ENCODE measurements at places on chromosomes 1 and 21.
A peak's percentile ranks its signal among the peaks of the same experiment; 100 is the strongest.

DNA sequence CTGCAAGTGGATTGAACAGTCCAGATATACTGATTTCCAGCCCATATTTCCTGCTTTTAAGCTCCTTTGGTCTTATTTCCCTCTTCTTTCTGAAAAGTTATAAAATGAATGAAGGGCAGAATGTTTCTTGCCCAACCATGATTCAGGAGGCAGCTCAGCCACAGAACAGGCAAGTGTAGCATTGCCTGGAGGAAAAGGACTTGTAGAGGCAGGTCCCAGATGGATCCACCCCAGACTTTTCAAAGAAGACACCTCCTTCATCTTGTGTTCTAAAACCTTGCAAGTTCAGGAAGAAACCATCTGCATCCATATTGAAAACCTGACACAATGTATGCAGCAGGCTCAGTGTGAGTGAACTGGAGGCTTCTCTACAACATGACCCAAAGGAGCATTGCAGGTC, at the start of gene CLCA2:
Gene CLCA2 (plus strand): TSS at position 299 of the 400 bp plus-strand sequence. CDS start 77 bp downstream, at position 376.
- H3K27ac ChIP-seq, result no peak within 1 kb of the TSS
- no peak within 1 kb of the TSS for H3K4me3 ChIP-seq
- no peaks in the 10 kb centered on the region for H3K27me3 ChIP-seq
- peaks cover 14% of the 10 kb centered on the region for H3K4me1 ChIP-seq

- H3K27ac ChIP-seq, result peak overlapping the region; percentile 15
- no peaks in the 10 kb centered on the region for H3K36me3 ChIP-seq
- H3K4me3 ChIP-seq, result no peak overlapping the region
These were observed 3.6 kb upstream of the SERBP1 start for GRCh38 chr1:67433837-67434236.

- H3K27ac ChIP-seq, result no peak overlapping the region
- no peak for DNase-seq
- no peak overlapping the region for H3K4me3 ChIP-seq
These were observed 100.0 kb upstream of the EDEM3 start for GRCh38 chr1:184854496-184855140.

- H3K27ac ChIP-seq, result no peak overlapping the region
- no peaks in the 10 kb centered on the region for H3K27me3 ChIP-seq
- DNase-seq, result no peak
- H3K36me3 ChIP-seq, result no peaks in the 10 kb centered on the region
- peaks cover 6% of the 10 kb centered on the region for H3K4me1 ChIP-seq
These were observed 9.0 kb downstream of the MYOM3 start for GRCh38 chr1:24102961-24103360.

- no peak overlapping the region for H3K4me3 ChIP-seq
- H3K27ac ChIP-seq, result no peak overlapping the region
- H3K27me3 ChIP-seq, result peaks cover 19% of the 10 kb centered on the region
- no peaks in the 10 kb centered on the region for H3K36me3 ChIP-seq
- H3K4me1 ChIP-seq, result no peaks in the 10 kb centered on the region
These were observed 67.5 kb upstream of the CLDN14 start for GRCh38 chr21:36547464-36547863.

GRCh38 chr1:220824031-220824989, 37.6 kb downstream of the MTARC1 start:
- no peak for DNase-seq
- peaks cover 29% of the 10 kb centered on the region for H3K4me1 ChIP-seq
- H3K27ac ChIP-seq, result no peak overlapping the region
- no peaks in the 10 kb centered on the region for H3K27me3 ChIP-seq
- H3K36me3 ChIP-seq, result no peaks in the 10 kb centered on the region

- no peak overlapping the region for H3K4me3 ChIP-seq
- H3K27me3 ChIP-seq, result no peaks in the 10 kb centered on the region
- no peaks in the 10 kb centered on the region for H3K36me3 ChIP-seq
- H3K27ac ChIP-seq, result no peak overlapping the region
- no peak for DNase-seq
- H3K4me1 ChIP-seq, result no peaks in the 10 kb centered on the region
These were observed 58.5 kb downstream of the PHACTR4 start for GRCh38 chr1:28428012-28428411.

Measured in cardiac muscle cell (in vitro differentiated cells and primary cell).